ENCODE measurements at places on chromosomes 2 and 18.

DNA sequence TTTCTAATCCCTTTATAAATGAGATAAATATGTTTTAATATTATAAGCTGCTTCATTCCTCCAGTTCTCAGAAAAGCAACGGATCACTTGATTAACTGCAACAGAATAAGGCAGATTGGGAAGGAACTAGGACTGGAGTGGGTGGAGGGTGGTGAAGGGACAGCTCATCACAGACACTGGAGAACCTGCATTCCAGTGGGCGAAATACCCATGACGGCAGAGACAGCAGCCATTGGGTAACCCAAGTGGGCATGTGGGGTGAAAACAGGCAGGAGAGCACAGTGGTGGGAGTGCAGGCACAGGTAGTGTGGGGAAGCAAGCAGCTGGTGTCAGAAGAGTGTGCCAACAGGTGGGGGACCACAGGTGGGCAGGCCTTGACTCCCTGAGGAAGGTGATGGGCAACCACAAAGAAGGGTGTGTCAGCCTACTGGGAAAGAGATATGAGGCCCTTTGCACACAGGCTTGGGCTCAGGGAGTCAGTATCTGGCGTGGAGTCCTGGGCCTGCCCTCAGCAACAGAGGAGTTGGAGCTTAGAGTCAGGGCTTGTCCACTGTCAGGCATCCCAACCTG is 27.2 kb downstream of the DPYSL5 start:
- DNase-seq, result no peak

DNA sequence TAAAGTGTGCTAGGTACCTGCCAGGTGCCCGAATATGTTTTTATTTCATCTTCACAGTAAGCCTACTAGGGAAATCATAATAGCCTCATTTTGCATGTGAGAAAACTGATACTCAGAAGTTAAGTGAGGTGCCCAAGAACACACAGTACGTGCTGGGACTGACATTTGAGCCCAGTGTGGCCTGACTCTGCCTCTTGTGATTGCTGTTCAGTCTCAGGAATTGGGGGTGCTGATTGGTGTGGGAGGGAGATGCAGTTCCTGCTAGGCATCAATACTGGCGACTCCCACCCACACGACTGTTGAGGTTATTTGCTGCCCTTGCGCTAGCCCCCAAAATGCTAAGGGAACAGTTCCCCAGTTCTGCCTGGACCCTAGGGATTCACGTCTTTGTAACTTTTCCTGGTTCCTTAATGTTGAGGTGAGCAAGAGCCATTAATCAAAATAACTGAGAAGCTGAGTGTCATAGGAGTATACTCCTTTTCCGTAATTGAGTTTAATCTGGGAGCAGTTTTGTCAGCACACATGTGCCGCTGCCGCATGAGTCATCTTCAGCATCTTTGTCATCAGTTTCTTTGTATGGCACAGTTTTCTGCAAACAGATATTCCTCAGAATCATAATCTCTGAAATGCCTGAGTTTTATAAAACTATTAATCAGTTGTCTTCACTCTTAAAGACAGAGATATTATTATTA is 120.7 kb downstream of the NCK2 start:
- DNase-seq, result peak; percentile 6

DNA sequence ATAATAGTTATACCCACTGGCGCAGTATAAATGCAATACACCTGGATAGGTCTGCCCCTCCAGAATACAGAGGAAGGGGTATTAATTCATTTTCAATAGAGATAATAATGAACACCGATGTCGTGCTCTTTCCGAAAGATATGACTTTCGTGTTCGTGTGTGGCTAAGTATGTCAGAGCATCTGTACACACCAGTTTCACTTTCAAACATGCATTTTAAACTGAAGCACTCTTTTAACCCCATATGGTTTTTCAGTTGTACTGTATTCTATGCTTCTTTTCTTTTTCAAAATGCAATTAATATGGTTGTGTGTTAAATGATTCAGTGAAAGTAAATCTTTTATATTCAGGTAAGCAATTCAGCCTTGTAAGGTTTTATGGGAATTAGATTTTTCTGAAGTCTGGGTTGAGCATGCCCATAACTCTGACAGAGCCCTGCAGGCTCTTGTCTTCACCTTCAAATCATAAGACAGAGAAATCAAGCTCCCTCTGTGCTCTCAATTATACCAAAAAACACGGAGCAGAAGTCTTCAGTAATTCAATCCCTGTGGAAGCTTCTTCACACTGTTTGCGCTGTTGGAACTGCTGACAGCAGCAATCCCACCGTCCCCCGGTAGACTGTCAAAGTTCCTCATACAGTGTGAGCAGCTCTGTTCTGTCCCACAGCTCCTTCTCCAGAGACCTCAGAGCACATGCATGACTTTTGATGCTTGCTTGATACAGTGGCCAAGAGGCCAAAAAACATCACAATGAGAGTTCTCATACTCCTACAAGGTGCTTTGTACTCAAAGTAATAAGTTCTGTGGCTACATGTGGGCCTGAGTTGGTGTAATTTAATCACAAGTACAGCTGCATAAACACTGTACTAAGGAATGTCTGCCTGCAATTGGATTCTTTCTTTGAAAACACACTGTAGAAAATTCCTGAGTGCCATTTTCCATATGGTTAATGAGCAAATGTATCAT is 186.8 kb downstream of the ZNF521 start:
- DNase-seq, result peak; percentile 11

- DNase-seq, result no peak
Measured at GRCh38 chr2:13581471-13581870, 864.7 kb downstream of the TRIB2 start.

- no peak for DNase-seq
Measured at GRCh38 chr2:12725233-12726187, 8.8 kb downstream of the TRIB2 start.

GRCh38 chr18:59674186-59674902 is 22.9 kb downstream of the CCBE1 start:
- DNase-seq, result no peak

- DNase-seq, result no peak
Measured at GRCh38 chr2:8540552-8541055, 141.3 kb upstream of the ID2 start.

DNA sequence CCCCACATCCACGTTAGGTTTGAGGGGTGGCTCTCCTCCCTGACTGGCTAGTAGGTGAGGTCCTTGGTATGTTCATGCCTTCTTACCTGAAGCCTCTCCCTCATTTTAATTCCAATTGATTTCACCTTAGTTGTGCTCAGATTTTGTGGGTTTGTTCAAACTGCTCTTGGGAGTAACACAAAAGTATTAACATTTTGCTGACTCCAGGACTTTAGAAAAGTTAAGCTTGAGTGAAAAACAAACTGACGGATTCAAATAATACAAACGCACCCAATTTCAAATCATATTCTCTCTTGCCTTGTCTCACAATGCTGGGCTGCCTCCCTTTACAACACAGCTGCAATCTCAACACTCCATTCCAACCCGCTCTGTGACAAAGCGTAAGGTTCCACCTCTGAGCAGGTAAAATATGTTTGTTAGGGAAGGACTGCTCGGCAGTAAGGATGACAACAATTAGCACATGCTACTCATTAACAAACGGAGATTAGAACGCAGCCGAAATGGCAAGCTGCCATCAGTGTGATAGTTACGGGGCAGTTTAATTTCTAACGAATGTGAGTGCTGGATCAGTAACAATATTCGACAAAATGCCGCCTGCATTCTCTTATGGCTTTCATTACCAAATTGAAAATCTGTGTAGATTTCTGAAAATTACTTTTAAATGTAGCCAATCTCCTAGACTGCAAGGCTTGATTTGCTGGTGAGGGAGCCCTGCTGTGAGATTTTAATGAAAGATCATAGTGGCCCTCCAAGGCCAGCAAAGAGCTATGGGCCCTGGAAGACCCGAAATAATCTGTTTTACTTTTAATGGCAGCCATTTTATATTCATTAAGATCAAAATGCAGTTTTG is 730.6 kb upstream of the FANCL start:
- no peak for DNase-seq

DNA sequence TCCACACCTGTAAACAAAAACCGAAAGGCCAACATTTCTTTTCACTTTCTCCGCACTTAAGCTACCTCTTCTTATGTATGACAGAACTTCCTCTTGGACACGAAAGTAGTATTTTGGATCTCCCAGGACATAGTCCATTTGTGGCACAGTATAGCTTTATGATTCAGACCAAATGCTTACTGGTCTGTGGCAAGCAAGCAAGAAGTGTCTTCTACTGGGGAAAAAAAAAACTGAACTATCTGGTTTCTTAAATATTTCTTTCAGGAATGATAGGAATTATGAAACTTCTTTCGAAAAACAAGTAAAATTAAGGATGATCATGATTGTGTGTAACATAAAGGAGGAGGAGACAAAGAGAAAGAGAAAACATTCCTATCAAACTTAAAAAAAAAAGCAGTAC is 33.6 kb downstream of the SRBD1 start:
- DNase-seq, result no peak

GRCh38 chr2:235848946-235849345 is 319.2 kb downstream of the GBX2 start:
- DNase-seq, result no peak

DNA sequence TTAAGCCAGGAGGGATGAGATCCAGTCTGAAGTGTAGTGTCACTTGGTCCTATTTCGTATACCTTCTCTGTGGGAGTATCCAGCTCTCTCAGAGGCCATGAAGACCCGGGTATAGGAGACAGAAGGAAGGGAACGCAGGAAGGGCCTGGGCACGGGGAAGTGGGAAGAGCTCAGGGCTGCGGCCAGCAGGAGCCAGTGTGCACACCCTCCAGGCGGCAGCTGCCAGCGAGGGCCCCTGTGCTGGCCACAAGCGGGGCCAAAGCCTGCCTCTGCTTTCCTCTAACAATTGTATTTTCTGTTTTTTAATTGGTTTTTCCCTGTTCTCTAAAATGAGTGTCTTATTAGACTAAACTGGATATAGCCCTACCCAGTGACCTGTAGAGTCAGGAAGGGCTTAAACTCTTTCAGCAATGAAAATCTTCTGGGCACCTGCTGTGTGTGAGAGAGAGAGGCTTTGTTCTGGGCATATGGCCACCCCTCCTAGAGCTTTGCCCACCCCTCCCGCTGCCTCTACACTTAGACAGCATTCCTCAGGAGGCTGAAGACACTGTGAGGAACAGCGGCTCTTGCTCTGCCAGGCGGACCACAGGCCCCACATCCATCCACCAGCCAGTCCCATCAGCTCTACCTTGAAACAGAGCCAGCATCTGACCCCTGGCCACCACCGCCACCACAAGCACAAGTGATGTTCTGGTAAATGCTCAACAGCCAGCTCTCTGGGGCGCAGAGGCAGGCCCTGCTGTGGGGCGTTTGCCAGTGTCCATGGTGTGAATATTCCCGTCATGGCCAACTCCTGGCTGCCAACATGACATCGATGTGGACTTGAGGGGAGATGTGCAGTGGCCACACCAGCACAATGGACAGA is 9.5 kb downstream of the GPR17 start:
- no peak for DNase-seq

DNA sequence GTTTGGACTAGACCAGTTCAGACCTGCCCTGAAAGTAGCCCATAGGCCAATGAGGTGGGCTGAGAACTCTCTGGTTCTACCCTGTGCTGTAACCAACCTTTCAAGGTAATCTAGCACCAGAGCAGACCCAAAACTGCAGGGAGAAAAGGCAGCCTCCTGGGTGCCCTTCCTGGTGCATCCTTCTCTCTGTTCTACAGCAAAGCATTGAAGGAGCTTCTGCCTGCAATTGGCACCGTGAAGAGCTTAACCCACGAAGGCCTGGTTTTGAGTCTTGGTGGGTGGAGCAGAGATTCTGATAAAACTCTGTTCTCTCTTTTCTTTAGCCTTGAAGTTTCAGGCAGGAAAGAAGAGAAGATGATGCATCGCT is 55.5 kb downstream of the LIPG start:
- no peak for DNase-seq

GRCh38 chr2:138078153-138078552 is 113.9 kb downstream of the HNMT start:
- no peak for DNase-seq

- DNase-seq, result no peak
Measured at GRCh38 chr2:240311821-240312220, 123.6 kb upstream of the GPC1 start.

- DNase-seq, result no peak
Measured at GRCh38 chr2:69797836-69798289, 31.6 kb upstream of the GMCL1 start.

DNA sequence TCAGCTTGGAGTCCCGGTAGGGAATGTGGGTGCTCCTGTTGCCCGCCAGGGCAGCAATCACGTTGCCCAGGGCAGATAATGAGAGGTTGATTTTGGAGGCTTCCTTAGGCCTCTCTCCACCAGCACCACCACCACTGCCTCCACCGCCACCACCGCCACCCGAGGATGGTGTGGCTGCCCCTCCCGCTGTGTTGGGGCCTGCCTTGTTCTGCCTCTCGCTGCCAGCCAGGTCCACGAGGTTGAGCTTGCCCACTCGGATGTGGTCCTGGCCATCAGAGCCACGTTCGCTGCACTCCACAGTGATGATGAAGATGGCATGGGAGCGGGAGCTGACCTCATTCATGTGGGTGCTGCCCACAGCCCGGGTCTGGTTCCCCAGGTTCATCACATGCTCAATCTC is 1.3 kb downstream of the KIF3C start:
- DNase-seq, result no peak

- DNase-seq, result no peak
Measured at GRCh38 chr2:178863856-178864620, 56.8 kb upstream of the TTN start.

- peak; percentile 25 for DNase-seq
Measured at GRCh38 chr2:130727286-130727924, 1.5 kb upstream of the GPR148 start.

GRCh38 chr2:84873350-84873749 is 7.5 kb downstream of the TRABD2A start:
- DNase-seq, result no peak

DNA sequence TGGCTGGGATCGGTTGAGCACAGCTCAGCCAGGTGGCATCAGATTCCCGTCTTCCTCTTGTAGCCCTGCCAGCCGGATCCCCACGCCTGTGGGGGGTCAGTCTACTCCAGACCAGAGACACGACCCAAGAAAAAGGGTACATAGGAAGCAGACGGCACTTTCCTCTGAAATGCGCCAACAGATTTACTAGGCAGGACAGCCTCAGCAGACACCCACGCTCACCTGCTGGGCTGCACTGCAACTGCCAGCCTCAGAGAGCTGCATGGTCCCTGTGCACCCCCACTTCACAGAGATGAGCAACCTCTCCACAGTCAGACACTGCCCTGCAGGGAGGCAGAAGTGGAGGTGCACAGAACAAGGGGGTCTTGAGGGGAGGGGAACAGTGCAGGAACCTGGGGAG is 75.7 kb upstream of the OTOS start:
- no peak for DNase-seq

Data from stromal cell of bone marrow (primary cell).